ENCODE measurements at places on chromosomes 6 and 20.

DNA sequence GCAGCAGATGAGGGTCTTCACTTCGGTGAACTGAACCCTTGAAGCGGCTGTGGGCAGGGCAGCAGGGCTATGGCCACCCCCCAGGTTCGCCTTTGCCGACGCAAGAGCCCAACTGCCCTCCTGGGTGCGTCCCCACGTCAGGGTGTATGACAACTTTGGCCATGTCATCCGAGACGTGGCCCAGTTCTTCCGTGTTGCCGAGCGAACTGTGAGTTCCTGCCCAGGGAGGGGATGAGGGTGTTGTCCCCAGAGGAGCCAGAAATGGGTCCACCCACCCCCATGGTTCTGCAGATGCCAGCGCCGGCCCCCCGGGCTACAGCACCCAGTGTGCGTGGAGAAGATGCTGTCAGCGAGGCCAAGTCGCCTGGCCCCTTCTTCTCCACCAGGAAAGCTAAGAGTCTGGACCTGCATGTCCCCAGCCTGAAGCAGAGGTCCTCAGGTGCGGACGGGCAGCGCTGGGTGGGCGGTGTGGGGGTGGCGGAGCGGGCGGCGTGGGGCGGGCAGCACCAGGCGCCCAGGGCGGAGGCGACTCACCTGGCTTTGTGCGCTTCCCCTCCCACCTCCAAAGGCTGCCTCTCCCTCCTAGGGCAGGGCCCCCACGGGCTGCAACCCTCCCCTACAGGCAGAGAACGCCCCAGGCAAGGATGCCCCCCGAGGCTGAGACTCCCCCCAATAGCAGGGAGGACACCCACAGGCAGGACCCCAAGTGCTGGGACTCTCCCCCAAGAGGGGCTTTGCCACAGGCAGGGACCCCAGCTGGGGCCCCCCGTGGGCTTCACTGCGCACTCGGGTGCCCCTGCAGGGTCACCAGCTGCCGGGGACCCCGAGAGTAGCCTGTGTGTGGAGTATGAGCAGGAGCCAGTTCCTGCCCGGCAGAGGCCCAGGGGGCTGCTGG lies 6.2 kb upstream of the TNFRSF6B start:
- DNase-seq, result no peak

DNA sequence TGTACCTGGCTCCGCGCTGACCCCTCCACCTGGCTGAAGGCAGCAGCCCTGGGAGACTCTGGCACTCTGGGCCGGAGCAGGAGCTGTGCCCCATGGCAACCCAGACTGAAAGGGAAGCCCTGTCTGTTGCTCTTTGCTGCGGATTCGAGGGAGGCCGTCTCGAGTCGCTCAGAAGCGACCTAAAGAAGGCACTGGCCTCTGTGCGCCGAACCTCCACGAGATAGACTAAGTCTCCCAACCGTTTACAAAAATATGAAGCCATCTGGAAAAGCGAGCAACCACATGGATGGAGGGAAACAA lies 10.5 kb upstream of the TBX18 start:
- no peak for DNase-seq

- DNase-seq, result no peak
Measured at GRCh38 chr6:52393780-52394179, 26.4 kb upstream of the EFHC1 start.

GRCh38 chr20:34163307-34163706 lies 51.3 kb upstream of the EIF2S2 start:
- no peak for DNase-seq

DNA sequence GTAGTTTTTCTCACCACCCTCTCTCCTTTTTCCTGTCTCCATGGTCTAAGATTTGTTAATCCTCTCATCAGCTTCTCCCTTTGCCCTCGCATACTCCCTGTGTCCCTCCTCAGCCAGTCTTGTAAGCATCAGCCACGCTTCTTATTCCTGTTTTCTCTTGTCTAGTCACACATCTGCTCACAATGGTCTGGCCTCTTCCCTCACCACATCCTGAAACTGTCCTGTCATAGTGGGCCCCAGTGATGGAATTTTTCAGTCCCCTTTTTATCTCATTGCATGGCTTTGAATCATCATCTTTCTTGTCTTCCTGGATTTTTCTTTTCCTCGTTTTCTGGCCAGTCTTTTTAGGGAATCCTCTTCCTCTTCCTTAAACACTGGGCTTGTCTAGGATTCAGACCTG lies 57.2 kb downstream of the GFRA4 start:
- no peak for DNase-seq

- DNase-seq, result no peak
Measured at GRCh38 chr6:144298194-144298593, 13.1 kb downstream of the UTRN start.

DNA sequence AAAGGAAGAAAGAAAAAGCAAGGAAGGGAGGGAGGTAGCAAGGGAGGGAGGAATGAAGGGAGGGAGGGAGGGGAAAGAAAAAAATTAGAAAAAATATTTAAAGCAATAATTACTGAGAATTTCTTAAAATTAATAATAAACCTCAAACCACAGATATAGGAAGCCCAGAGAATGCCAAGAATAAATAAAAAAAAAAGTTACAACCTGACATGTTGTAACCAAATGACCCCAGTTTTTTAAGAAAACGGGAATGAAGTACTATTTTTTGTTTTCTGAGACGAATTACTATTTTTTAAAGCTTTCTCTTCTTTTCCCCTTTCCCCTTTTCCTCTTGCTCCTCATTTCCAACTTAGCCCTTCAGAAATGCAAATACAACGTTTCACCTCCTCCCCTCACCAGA lies 16.7 kb downstream of the SLC17A1 start:
- no peak for DNase-seq
